ENCODE measurements at places on chromosomes 12 and 14. TPM values are rescaled to one million over a fixed set of nuclear protein-coding genes. Genes with fewer than 3 reads are reported as not detected.

- H3K4me3 ChIP-seq = no peak overlapping the region
- no peak overlapping the region for H3K27ac ChIP-seq
- DNase-seq = peak; percentile 24
- H3K27me3 ChIP-seq = no peaks in the 10 kb centered on the region
- H3K36me3 ChIP-seq = no peaks in the 10 kb centered on the region
Measured at GRCh38 chr12:107912421-107913004, 138.0 kb downstream of the ASCL4 start.

- H3K4me3 ChIP-seq = no peak overlapping the region
- no peaks in the 10 kb centered on the region for H3K27me3 ChIP-seq
- H3K36me3 ChIP-seq = no peaks in the 10 kb centered on the region
- no peak for DNase-seq
Measured at GRCh38 chr14:98932431-98933325, 339.3 kb downstream of the BCL11B start.

DNA sequence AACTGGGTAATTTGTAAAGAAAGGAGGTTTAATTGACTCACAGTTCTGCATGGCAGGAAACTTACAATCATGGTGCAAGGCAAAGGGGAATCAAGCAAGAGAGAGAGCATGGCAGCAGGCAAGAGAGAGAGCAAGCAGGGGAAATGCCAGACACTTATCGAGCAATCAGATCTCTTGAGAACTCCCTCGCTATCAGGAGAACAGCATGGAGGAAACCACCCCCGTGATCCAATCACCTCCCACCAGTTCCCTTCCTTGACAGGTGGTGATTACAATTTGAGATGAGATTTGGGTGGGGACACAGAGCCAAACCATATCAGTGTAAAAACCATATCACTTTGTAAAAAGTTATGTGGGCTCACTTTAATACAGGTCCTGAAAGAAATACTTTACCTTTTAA, 56.4 kb upstream of the NEDD1 start:
- H3K27me3 ChIP-seq = no peaks in the 10 kb centered on the region
- H3K4me3 ChIP-seq = no peak overlapping the region
- H3K4me1 ChIP-seq = no peaks in the 10 kb centered on the region
- DNase-seq = no peak

DNA sequence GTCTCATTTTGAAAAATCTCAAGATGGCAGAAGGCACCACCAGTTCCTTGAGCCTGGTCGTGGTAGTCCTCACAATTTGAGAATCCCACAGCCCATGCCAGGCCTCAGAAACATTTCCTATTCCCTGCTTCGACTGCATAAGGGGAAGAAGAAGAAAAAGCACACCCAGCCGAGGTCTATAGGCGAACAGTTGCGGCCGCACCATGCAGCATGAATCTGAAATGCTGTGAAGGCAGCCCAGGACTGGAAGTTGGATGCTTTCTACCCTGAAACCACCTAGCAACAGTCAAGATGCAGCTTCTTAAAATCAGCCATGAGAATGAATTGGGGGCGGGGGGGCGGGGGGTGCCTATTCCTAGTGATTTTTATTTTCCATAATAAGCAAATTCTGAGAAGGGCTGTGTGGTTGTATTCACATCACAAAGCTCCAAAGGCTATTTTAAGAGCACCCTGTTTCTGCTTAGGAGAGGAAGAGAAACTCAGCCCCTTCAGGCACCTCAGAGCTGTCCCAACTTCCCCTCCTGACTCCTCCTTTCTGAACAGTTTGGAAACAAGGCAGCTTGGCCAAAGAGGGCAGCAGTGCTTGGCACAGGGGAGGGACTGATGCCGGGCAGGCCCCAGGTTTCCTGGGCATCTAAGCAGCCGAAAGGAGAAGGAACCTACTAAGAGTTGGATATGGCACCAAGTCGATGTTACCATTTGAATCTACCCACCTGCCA, 172.5 kb upstream of the FOXN3 start:
- no peak for DNase-seq
- no peaks in the 10 kb centered on the region for H3K36me3 ChIP-seq
- H3K4me3 ChIP-seq = no peak overlapping the region
- H3K27ac ChIP-seq = no peak overlapping the region

DNA sequence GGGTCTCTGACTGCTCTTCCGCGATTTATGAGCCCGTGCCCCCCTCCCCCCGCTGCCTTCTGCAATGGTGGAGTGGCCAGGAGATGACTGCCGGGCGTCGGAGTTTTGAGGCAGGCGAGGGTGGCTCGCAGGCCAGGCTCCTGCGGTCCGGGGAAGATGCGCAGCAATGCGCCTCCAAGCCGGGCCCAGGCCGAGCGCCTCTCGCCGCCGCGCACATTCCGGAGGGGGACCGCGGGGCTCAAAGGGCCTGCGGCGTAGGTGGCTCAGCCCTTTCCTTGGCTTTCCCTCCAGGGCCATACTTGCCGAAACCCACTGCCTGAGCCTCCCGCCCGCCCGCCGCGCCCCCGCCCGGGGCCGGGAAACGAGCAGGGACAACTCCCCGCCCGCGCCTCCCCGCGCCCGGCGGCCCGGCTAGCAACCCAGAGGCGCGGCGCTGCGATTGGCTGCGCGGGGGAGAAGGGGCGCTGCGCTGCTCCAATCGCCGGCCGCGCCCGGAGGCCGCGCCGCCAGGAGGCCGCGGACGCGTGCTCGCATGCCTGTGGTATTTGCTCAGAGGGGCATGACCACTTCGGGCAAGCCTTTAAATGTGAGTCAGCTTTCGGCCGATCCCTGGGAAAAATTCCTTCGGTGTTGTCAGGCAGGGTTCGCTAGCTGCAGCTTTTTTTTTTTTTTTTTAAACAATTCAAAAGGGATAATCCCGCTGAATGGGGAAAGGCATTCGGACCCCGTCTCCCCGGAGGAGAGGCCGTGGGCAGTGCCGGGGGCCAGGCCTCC, 157.9 kb upstream of the PARP11 start:
- peak overlapping the region; percentile 41 for H3K4me3 ChIP-seq
- peak; percentile 90 for DNase-seq

- no peaks in the 10 kb centered on the region for H3K36me3 ChIP-seq
- no peak overlapping the region for H3K4me3 ChIP-seq
- H3K27ac ChIP-seq = no peak overlapping the region
- H3K4me1 ChIP-seq = no peaks in the 10 kb centered on the region
- DNase-seq = no peak
Measured at GRCh38 chr12:80230068-80230467, 130.7 kb downstream of the OTOGL start.

- no peaks in the 10 kb centered on the region for H3K27me3 ChIP-seq
- no peak for DNase-seq
- H3K4me1 ChIP-seq = no peaks in the 10 kb centered on the region
- H3K27ac ChIP-seq = no peak overlapping the region
- no peak overlapping the region for H3K4me3 ChIP-seq
Measured at GRCh38 chr14:46063872-46064271, 587.7 kb downstream of the RPL10L start.

- no peaks in the 10 kb centered on the region for H3K4me1 ChIP-seq
- peaks cover 5% of the 10 kb centered on the region for H3K27me3 ChIP-seq
- no peak for DNase-seq
Measured at GRCh38 chr14:99777951-99778350, 15.3 kb upstream of the EML1 start.

GRCh38 chr12:6193853-6194815, 6.1 kb upstream of the CD9 start:
- H3K4me1 ChIP-seq = peaks cover 20% of the 10 kb centered on the region
- no peaks in the 10 kb centered on the region for H3K27me3 ChIP-seq
- no peak for DNase-seq
- H3K27ac ChIP-seq = no peak overlapping the region
- no peaks in the 10 kb centered on the region for H3K36me3 ChIP-seq

DNA sequence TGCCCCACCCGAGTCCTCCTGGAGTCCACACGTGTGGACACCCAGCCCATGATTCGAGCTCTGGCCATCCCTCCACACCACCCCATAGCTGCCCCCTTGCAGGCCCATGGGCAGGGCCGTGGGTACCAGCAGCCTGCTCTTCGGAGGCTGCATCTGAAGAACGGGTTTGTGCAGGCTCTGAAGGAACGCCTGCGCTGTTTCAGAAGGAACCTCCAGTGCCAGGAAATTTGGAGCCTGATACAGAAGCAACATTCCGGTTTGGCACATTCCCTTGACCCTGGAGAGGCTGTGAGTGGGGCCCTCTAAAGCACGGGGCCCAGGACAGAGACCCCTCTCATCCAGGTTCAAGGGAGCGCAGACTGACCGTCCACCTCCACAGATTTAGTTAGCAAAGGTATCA, 57.0 kb downstream of the ZNF664 start:
- H3K27ac ChIP-seq = no peak overlapping the region
- no peaks in the 10 kb centered on the region for H3K27me3 ChIP-seq
- no peaks in the 10 kb centered on the region for H3K36me3 ChIP-seq
- H3K4me1 ChIP-seq = no peaks in the 10 kb centered on the region

- peak within 1 kb of the TSS; percentile 97 for H3K27ac ChIP-seq
- DNase-seq = peak; percentile 26
- no peaks in the 10 kb centered on the region for H3K36me3 ChIP-seq
- H3K27me3 ChIP-seq = no peaks in the 10 kb centered on the region
Measured at GRCh38 chr12:55930771-55931316, at the start of gene DGKA. Gene DGKA, plus strand, starts transcription at chr12:55931162. Its CDS starts 5,342 bp downstream, at chr12:55936504.

GRCh38 chr12:94202245-94203180, 54.1 kb downstream of the PLXNC1 start:
- no peaks in the 10 kb centered on the region for H3K4me1 ChIP-seq
- no peaks in the 10 kb centered on the region for H3K36me3 ChIP-seq
- H3K4me3 ChIP-seq = no peak overlapping the region
- DNase-seq = peak; percentile 27
- H3K27ac ChIP-seq = no peak overlapping the region

DNA sequence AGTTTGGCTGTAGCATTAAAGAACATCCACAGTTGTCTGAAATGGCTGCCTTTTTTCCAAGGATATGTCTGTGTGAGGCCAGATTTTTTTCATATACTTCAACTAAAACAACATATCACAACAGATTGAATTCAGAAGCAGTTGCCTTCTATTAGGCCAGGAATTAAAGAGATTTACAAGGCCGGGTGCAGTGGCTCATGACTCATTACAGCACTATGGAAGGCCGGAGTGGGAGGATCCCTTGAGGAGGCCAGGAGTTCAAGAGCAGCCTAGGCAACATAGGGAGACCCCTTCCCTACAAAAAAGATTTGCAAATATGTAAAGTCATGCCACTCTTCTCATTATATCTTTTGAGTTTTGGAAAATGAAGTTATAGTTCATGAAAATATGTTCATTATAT, 108.6 kb downstream of the KTN1 start:
- H3K27ac ChIP-seq = no peak overlapping the region
- no peaks in the 10 kb centered on the region for H3K27me3 ChIP-seq
- no peaks in the 10 kb centered on the region for H3K36me3 ChIP-seq

GRCh38 chr12:122473543-122474323, 27.0 kb downstream of the ZCCHC8 start:
- no peak overlapping the region for H3K27ac ChIP-seq
- no peak for DNase-seq

DNA sequence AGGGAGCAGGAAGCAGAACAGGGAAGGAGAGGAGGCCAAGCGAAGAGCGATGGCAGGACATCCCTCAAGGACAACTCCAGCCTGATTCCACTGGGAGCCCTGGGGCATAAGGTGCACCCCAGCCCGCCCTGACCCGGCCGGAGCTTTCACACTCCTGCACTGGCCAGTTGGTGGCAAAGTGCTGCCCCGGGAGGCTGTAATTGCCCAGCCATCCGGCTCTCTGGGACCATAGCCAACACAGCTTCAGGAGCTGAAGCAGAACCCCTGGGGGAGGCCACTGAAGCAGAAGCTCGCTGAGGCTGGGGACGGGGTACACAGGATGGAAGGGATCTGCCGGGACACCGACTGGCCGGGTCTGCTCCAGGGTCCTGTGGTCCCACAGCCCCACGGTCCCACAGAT, 41.9 kb upstream of the BEGAIN start:
- H3K4me3 ChIP-seq = no peak overlapping the region
- no peaks in the 10 kb centered on the region for H3K27me3 ChIP-seq
- H3K4me1 ChIP-seq = no peaks in the 10 kb centered on the region
- H3K27ac ChIP-seq = no peak overlapping the region
- DNase-seq = no peak
- H3K36me3 ChIP-seq = no peaks in the 10 kb centered on the region

- no peaks in the 10 kb centered on the region for H3K27me3 ChIP-seq
- DNase-seq = no peak
- H3K4me3 ChIP-seq = no peak overlapping the region
- no peaks in the 10 kb centered on the region for H3K4me1 ChIP-seq
- no peaks in the 10 kb centered on the region for H3K36me3 ChIP-seq
- H3K27ac ChIP-seq = no peak overlapping the region
Measured at GRCh38 chr12:42172441-42173210, 28.0 kb upstream of the GXYLT1 start.

ACAD10 gene
- 36.8 TPM for total RNA-seq

PLCZ1 gene
- 0.85 TPM for total RNA-seq

FGD6 gene
- 13.9 TPM for total RNA-seq

TSHR gene
- total RNA-seq = 0.23 TPM

FSCB gene
- 3.5 TPM for total RNA-seq

RAB3IP gene
- total RNA-seq = 35.2 TPM

All from prostate gland (tissue), 2 donors.